ENCODE measurements at places on chromosomes 6 and 20.

- DNase-seq = no peak
Measured at GRCh38 chr6:34178357-34179105, 32.6 kb upstream of the GRM4 start.

DNA sequence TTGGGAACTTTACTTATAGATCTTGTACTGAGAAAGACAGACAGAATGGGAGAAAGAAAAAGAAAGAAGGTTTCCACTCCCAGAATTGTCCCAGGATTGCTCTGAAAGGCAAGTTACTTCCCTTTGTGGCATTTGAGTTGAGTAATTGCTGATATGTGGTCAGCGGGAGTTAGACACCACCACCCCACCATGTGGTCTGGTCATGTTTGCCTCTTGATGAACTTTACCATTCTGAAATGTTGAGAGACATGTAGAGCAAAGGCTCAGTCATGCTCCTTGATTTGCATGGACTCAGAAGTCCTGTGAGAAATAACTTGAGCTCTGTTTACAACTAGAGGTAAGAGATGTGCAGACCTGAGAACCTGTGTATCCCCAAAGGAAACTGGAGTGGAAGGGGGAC lies 17.1 kb downstream of the TCF21 start:
- no peak for DNase-seq

GRCh38 chr6:108768166-108768555 lies 80.1 kb upstream of the ARMC2 start:
- DNase-seq = no peak

DNA sequence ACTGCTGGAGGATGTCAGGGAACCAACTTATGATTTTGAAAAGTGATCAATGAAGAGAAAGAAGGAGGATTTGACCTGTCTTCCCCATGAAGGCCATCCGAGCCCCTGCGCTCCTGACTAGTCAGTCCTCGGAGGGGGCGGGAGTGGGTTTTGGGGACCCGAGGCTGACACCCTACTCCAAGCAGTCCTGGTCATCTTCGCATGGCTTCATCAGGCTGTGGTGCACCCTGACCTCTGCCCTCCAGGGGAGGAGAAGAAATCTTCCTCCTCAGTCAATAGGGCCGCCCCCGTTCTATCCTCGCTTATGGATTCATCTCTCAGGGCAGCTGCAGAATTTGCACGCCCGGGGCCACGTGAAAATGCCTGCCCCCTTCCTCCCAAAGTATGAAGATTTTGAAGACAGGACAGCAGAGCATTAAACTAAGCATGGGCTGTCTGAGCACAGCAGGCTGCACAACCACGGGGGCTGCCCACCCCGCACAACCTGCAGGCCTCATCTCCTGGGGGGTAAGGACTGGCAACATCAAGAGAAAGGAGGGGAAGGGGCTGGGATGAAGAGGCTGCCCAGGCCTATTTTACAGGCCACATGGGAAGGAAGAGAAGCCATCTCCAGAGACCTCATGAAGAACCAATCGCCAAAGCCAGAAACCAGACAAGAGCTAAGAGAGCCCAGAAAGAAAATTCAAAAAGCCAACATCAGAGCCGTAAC lies 138.1 kb upstream of the PHACTR3 start:
- no peak for DNase-seq

GRCh38 chr6:80622641-80623040 lies 516.2 kb downstream of the BCKDHB start:
- peak; percentile 34 for DNase-seq
